ENCODE measurements at places on chromosomes 13 and 19.
A peak's percentile ranks its signal among the peaks of the same experiment; 100 is the strongest.

GRCh38 chr13:29937841-29938240, 87.4 kb upstream of the UBL3 start:
- no peak for DNase-seq

- no peak for DNase-seq
Observed at GRCh38 chr19:49624967-49625910, 14.7 kb downstream of the RRAS start.

DNA sequence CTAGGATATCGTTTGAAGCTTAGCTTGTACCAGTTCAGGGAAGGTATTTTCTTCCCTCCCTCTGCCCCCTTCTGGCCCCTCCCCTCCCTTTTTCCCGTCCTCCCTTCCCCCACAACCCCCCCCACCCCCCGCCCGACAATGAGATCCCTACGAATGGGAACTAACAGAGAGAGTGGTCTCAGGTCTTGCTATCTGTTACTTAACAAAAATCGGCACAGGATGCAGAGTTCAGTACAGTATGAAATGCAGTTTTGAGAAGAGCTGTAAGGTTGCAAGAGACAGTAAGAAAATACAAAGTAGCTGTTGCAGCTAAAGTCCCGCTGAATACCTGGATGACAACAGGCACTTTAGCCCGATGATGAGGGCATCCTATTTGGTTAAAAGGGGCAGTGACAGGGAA, 3.1 kb upstream of the DACH1 start:
- no peak for DNase-seq

- no peak for DNase-seq
Observed at GRCh38 chr13:53043398-53043797, 14.8 kb downstream of the OLFM4 start.

DNA sequence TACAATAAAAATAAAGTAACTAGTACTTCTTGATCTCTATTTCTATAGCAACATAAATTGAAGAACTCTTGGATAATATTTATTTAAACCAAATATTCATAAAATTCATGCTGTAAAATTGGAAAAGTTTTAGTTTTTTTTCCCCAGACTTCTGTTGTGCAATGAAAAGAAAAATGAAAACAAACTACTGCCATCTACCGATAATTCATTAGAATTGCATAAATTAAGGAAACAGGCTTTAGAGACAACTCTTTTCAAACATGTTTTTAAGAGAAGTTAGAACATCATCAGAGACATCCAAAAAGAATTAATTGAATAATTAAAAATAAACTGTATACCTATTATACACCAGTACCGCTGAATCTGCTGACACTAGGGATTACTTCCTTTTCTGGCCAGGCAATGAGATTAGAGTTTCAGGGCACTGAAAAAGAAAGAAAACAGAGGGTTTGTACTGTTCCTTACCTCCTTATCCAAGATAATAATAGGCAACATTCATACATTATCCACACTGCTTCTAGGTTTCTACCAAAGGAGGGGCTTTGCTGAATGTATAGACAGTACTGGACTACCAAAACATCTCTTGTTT, 4.9 kb downstream of the CCDC122 start:
- DNase-seq: no peak

DNA sequence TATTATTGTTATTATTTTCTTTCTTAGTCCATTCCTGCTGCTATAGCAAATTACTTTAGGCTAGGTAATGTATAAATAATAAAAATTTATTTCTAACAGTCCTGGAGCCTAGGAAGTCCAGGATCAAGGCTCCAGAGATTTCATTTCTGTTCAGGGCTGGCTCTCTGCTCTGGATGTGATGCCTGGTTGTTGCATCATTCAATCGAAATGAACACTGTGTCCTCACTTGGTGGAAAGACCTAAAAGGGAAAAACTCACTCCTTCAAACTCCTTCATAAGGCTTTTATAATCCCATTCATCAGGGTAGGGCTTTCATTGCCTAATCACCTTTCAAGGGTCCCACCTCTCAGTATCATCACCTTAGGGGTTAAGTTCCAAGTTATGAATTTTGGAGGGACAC, 395.0 kb downstream of the EFNB2 start:
- no peak for DNase-seq

DNA sequence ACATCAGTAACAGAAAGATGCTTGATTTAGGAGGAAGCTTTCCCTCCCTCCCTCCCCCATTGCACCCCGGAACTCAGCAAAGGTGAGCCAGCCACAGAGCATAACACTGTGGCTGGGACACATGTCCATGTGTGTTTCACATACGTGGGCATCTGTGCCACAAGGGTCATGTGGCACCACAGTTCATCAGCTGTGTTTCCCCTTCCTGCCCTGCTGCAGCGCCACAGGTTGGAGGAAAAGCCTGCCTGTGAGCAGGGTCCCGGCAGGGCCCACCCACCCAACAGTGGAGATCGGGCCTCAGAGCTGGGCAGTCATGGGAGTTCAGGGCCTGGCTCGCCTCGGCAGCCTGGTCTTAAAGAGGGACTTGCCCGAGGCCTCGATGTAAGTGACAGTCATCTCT, 2.8 kb downstream of the ACP5 start:
- no peak for DNase-seq

DNA sequence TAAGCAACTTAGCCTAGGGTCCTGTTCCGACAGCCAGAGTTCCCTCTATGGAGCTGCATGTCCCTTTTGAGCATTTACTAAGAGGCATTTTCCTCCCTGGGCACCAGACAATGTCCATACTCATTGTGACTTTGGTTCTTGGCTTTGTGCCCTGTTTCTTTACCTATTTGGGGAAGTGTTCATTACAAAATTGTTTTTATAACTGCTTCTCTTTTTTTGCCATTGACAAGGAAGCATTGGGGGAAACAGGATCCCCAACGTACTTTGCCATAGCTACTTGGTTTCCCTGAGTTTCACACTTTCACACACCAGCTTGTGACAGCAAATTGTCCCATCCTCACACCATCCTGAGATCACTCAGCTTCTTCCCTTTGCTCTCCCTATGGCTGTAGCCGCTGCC, 81.1 kb upstream of the SIAH3 start:
- no peak for DNase-seq

GRCh38 chr19:42325896-42326771, 699 bp downstream of the MEGF8 start:
- no peak for DNase-seq

DNA sequence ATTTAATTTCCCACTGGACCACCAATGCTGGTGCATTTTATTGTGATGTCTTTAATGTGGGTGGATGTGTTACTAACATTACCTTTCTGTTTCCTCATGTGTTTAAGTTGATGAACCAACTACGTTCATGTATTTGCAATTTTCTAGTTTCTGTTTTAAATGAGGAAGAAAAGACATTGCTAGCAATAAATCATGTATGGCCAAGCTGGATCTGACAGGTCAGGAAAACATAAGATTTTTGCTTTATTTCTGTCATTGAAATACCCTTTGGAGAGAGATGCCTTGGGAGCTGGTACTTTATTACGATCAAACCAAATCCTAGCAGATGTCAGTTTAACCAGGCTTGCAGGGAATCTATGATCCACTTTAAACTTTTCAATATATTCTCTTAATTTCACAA, 553.2 kb downstream of the RFC3 start:
- no peak for DNase-seq

- no peak for DNase-seq
Observed at GRCh38 chr19:4817467-4818277, 13.8 kb downstream of the TICAM1 start.

DNA sequence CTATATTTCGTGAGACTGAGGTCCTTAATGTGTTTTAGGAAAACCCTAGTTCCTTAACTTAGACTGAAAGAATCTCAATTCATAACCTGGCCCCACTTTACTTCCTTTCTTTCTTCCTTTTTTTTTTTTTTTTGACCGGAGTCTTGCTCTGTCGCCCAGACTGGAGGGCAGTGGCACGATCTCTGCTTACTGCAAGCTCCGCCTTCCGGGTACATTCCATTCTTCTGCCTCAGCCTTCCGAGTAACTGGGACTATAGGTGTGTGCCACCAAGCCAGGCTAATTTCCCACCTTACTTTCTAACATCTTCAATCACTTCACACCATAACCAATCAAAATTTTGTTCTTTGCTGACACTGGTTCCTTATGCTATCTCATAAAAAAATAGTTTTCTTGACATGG, 2097.0 kb downstream of the PCDH9 start:
- no peak for DNase-seq

DNA sequence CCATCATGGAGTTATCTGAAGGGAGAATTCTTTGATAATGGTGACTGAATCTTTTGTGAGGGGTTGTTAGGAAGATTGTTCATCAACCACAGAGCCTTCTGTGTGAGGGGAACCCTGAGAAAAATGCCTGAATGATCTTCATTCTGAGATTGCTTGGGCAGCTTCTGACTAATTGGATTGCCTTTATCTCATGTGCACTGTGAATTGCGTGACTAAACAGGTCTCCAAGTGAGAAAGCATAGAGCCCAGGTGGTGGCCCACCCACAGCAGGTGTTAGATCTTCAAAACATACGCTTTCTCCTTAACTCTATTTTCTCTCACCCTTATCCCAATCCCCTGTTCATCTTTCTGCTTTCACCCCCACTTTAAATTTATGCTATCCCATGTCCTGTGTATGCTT, 58.3 kb downstream of the DOCK9 start:
- no peak for DNase-seq

- no peak for DNase-seq
Observed at GRCh38 chr13:106488076-106488475, 47.4 kb downstream of the EFNB2 start.

DNA sequence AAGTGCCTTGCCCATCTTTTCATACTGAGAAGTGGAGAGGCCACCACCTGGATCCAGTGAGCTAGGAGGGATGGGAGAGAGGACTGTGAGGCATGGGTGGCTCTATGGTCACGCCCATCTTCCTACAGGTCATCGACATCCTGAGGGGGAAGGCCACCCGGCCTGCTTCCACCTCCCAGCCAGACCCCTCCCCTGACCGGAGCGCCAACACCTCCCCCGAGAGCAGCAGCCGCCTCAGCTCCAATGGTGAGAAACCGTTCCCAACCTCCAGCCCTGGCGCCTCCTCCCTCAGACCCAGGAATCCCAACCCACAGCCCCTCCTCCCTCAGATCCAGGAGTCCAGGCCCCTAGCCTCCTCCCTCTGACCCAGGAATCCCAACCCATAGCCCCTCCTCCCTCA, 10.1 kb downstream of the BCL3 start:
- DNase-seq: no peak

- DNase-seq: peak; percentile 20
Observed at GRCh38 chr13:112510002-112510780, 77.8 kb downstream of the TUBGCP3 start.
